ENCODE measurements at places on chromosomes 11 and 22. TPM values are rescaled to one million over a fixed set of nuclear protein-coding genes. Genes with fewer than 3 reads are reported as not detected.

Gene ZNF280B
- 1.8 TPM for total RNA-seq

Gene OR5B17
- not detected for total RNA-seq

Gene KRTAP5-11
- not detected for total RNA-seq

Gene NPAS4
- not detected for total RNA-seq

Gene IGSF9B
- total RNA-seq: 34.0 TPM

Gene TRIM49D2
- total RNA-seq: not detected

Gene ESAM
- 1.0 TPM for total RNA-seq

Gene FSHB
- not detected for total RNA-seq

DNA sequence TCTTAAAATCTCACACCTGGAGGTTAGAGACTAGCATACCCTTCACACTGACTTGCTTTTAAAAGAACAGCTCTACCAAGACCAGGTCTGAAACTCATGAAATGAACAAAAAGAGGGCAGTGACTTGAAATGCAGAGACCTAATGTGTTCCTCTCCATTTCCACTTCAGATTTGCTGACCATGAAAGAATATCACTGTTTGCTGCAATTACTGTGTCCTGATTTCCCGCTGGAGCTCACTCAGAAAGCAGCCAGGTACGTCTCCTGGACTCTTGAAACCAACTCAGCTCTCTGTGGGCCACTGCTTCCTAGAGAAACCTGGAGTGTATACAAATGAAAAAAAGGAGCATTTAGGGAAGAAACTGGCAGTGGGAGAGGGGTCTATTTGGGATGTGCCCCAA lies 39.2 kb downstream of the ARFGAP2 start:
- DNase-seq: no peak

DNA sequence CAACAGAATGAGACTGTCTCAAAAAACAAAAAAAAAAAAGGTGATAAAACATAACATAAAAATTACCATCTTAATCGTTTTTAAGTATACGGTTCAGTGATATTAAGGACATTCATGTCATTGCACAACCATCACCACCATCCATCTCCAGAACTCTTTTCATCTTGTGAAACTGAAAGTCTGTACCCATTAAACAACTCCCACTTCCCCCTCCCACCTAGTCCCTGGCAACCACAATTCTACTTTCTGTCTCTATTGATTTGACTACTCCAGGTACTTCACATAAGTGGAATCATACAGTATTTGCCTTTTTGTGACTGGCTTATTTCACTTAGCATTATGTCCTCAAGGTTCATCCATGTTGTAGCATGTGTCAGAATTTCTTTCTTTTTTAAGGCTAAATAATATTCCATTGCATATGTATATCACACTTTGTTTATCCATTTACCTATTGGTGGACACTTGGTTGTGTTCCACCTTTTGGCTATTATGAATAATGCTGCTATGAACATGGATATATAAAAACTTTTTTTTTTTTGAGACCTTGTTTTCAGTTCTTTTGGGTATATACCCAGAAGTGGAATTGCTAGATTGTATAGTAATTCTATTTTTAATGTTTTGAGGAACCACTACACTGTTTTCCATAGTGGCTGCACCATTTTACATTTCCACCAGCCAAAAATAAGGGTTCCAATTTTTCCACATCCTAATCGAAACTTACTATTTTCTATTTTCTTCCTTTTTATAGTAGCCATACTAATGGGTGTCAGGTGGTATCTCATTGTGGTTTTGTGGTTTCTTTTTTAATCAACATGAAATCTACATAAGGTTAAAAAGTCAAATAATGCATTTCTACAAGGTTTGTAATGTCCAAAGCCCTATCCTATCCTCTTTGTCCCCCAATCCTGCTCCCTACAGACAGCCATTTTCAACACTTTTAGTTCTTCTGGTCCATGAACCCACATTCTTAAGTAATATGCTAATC lies 23.4 kb upstream of the PIK3C2A start:
- DNase-seq: peak; percentile 67

DNA sequence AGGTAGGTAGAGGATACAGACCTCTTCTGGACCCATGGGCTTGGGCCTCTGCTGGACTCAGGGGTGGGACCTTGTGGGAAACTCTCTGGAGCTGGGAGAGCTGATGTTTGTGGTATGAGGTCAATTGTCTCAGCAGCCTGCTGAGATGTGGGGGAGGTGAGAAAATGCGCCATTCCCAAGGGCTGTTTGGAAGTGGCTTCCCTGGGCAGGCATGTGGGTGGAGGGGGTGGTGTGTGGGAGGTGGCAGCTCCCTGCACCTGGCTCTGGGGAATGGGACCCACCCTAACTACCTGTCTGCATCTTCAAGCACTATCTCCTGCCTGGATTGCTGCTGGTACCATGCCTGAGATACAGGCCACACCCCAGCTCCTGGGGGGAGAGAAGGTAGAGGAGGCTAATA lies 97.4 kb upstream of the THY1 start:
- no peak for DNase-seq

DNA sequence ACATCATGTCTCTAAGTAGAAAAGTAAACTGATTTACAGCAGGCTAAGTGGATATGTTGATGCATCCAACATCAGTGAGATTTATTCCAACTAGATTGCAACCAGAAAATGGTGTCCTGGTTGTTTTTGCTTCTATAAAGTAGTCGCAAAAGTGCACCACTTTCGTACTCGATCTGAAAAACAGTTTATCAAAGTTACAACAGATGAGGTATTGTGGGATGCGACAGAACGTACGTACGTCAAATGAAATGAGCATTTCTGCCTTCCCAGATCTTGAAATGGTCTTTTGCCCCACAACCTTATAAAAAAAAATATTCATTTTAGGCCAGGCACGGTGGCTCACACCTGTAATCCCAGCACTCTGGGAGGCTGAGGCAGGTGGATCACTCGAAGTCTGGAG lies 13.7 kb downstream of the GRAP2 start:
- DNase-seq: no peak

DNA sequence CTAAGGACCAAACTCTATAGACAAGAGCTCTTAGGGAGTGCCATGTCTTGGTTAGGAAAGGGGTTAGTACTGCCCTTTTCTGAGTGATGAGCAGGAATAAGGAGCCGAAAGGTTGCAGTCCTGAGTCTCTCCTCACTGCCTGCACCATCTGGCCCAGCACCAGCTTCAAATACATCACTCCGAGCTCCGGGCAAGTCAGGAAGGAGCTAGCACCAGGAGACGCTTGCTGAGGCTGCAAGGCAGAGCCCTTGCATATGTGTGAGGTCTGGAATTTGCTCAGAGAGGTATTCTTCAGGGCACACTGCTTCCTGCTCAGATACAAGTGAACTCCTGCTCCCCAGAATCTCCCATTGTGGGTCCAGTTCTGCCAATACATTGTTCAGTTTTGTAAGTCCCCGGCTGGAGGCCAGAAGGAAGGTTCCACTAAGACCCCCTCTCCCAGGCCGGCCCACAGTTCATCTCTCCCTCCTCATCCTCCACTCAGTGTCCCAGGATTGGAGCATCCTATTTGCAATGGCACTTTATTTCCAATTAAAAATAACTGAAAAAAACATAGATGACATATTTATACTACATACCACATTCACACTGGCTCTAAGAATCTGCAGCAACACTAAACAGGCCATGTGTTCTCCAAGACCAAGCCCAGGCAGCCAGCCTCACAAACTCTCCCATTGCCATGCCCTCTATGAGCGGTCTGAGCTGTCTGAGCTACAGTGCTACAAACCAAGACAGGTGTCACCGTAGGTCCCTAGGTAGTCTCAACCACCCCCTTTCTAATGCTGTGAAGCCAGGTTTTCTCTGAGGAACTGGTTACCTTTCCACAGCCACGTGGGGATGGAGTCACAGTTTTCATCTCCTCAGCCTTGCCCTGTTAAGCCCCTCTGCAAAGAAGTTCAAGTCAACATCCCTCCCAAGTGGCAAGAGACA lies 55.1 kb upstream of the SPATA19 start:
- DNase-seq: no peak

GRCh38 chr11:106021181-106021966 lies 666 bp downstream of the MSANTD4 start:
- no peak for DNase-seq

- no peak for DNase-seq
Observed at GRCh38 chr11:123174196-123175183, 20.6 kb downstream of the CLMP start.

- DNase-seq: no peak
Observed at GRCh38 chr11:123366924-123367323, 63.1 kb upstream of the GRAMD1B start.

DNA sequence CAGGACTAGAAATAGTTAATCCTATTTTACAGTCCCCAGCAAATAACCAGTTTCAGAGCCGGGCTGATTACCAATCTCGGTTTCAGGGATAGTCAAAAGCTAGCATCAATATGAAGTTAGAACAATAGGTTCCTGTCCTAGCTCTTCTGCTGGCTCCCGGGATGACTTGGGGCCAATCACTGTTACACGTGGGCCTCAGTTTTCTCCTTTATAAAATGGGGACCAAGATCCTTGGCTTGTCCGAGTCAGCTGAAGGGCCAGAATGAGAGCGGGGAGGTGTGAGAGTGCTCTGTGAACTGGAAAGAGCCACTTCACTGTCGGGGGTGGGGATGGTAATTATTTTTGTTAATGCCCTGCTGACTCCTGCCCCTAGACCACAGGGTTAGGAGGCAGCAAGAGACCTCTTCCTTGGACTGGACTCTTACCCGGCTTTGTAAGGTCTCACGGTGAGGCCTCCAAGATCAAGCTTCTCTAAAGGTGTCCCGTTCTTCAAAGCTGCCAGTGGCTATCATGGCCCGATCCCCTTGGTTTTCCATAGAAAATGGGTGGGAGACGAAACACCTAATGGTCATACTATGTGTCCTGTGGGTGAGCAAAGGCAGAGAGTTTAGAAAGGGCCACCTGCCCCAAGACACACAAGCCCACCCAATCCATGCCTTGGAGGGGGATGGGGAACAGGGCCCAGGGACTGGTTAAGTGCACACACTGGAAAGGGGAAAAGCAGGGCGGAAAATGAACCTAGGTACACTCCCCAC lies 1.4 kb downstream of the UCP2 start:
- no peak for DNase-seq

DNA sequence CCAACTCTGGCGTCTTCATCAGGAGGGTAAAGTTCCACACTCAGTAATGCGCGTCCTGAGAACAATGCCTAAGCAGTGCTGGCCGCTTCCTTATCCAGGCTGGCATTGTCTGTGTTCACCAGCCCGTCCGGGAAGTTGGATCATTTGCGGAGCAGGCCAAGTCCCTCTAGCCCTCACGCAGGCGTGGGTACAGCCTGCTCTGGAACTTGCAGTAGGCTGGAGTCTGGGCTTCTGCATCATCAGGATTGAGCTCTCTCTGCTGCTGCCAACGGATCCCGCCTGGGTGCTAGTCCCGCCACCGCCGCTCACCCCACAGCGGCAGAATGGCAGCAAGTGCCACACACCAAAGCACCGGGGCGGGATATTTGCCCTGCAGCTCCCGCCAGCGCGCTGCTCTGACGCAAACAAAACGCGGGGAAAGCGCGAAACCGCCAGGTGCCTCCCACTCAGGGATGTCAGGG lies 29.0 kb downstream of the GLYATL1 start:
- DNase-seq: no peak

DNA sequence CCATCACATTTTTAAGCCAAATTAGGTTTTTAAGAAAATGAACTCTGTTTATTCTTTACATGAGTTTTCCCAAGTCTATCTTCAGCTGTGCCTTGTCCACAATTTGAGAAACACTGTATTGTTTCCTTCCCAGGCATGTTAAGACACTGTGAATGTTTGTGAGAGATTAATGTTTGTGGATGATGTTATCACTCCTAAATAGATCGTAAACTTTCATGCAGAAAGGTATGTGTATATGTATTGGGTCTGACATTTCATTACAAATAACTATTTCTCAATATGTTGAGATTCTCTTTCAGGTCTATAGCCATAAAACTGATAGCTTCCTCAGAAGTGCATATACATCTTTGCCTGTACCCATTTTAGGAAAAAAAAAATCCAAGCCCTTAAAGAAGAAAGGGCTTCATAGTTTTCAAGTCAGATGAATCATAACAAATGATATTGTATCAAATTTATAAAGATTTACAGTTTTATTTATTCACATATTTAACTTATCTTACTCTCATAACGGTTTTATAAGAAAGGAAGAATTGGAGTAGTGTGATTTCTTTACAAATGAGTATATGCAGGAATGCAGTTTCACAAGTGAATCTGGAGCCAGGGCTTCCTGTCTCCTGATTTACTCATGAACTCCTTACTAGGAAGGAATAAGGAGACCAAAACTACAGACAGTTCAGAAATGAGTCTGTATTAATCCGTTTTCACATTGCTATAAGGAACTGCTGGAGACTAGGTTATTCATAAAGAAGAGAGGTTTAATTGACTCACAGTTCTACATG lies 11.2 kb downstream of the OR8D1 start:
- DNase-seq: no peak

DNA sequence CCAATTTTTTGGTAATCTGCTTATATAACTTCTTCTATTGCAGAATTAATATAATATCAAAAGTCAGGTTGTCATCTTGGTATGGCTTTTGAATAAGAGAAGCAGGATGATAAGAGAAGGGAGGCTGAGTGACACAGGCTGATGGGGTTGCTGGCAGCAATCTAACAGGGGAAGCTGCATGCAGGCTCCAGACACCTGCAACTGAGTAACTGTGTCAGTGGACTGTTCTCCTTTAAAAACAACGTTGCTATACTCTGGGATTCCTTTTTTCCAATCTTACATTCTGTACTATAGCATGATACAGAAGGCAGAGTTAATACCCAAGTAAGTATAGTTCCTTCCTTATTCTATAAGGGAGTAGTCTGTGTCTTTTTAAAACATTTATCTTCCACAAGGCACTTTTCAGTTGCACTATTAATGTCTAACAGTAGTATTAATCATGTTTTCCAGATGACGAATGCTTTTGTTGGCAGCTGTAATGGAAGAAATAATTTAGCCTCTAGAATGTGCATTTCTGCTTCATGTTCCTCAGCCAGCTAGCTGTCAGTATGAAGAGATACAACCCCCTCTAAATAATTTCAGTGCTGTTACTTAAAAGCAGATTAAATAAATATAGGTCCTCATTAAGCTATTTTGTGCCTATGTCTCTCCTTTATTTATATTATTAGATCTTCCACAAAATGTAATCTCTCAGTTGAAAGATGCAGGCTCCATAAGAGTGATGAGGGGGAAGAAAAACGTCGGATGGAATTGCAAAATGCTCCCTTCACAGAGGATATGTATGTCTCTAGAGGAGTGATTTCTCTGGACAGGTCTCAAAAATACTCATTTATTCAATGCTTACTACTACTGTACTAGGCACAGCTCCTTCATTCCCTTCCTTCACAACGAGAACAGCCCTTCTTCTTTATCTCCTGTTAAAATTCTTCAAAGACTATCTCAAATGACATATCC lies 50.8 kb downstream of the ATG16L2 start:
- no peak for DNase-seq

DNA sequence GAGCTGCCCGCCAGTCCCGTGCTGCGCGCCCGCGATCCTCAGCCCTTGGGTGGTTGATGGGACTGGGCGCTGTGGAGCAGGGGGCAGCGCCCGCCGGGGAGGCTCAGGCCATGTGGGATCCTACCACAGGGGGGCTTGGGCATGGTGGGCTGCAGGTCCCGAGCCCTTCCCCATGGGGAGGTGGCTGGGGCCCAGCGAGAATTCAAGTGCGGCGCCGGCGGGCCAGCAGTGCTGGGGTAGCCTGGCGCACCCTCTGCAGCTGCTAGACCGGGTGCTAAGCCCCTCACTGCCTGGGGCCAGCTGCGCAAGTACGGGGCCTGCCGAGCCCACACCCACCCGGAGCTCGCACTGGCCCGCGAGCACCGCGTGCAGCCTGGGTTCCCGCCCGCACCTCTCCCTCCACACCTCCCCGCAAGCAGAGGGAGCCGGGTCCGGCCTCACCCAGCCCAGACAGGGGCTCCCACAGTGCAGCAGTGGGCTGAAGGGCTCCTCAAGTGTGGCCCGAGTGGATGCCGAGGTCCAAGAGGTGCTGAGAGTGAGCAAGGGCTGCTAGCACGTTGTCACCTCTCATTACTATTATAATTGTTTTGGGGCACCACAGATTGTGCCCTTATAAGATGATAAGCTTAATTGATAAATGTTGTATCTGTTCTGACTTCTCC lies 333.2 kb downstream of the CASP12 start:
- no peak for DNase-seq

All from activated naive CD4-positive, alpha-beta T cell treated with anti-CD3 and anti-CD28 coated beads for 36 hours (primary cell).